NCI-H226 (cell line): ENCODE measurements at places on chromosomes 2 and 18.

DNA sequence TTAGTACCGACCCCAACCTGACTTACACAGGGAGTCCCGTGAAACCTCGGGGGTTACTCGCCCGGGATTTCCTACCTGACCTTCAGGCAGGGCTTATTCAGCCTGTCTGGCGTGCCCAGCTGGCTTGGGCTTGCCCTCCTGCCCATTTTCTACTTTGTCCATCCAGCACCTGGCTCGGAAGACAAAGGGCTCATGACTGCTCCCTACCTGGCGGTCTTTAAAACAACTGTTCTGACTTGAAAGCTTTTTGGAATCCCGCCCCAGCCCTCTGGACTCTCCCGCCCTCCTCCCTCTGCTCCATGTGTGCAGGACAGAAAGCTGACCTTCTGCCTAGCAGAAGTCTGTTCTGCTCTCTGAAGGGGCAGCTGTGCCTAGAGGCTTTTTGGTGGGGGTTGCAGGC is 43.1 kb downstream of the ACKR3 start:
- DNase-seq, result no peak

- no peak for DNase-seq
Measured at GRCh38 chr2:98102878-98103277, 15.9 kb downstream of the VWA3B start.

DNA sequence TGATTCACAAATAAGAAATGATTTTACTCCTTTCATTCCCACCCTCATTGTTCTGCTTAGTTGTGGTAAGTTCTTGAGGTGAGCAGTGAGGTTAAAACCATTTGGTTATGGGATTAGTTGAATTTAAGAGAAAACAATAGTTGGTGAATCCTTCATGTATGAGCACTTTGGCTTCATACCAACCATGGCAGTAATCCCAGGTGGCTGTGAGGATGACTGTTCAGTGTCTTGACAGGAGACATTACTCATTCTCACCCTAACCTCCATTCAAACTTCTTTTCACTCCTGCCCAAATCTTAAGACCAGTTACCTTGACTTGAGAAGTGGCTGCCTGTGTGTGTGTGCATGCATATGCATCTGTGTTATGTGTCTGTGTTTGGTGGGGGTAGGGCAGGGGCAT is 143.1 kb downstream of the SETBP1 start:
- DNase-seq, result peak; percentile 49

GRCh38 chr2:143469323-143469722 is 340.1 kb downstream of the ARHGAP15 start:
- no peak for DNase-seq

DNA sequence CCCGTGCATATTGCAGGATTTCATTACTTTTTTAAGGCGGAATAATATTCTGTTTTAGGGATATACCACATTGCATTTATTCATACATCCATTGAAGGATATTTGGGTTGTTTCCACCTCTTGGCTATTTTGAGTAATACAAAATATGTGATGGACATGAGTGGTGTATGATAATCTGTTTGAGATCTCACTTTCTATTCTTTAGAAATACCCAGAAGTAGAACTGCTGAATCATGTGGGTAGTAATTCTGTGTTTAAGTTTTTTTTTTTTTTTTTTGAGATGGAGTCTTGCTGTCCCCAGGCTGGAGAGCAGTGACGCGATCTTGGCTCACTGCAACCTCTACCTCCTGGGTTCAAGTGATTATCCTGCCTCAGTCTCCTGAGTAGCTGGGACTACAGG is 201.4 kb downstream of the NYAP2 start:
- no peak for DNase-seq
